NCI-H446 (cell line): ENCODE measurements at places on chromosomes 2 and 18.

GRCh38 chr18:56202678-56203077, 435.7 kb downstream of the TXNL1 start:
- DNase-seq, result no peak

GRCh38 chr2:131413148-131413747, 49.3 kb upstream of the RAB6D start:
- peak; percentile 59 for DNase-seq

DNA sequence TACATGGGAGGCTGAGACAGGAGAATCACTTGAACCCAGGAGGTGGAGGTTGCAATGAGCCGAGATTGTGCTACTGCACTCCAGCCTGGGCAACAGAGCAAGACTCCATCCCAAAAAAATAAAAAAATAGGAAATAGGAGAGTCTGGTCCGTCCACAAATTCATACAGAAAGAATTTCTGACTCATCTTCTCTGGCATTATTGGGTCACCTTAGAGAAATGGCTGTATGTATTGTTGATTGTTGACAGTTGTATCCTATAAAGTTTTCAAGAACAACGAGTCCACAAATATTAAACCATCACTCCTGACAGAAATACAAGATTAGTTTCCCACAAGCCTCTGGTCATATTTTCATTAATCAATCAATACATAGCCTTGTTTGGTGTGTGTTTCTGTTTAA, 20.4 kb downstream of the RBM43 start:
- no peak for DNase-seq

DNA sequence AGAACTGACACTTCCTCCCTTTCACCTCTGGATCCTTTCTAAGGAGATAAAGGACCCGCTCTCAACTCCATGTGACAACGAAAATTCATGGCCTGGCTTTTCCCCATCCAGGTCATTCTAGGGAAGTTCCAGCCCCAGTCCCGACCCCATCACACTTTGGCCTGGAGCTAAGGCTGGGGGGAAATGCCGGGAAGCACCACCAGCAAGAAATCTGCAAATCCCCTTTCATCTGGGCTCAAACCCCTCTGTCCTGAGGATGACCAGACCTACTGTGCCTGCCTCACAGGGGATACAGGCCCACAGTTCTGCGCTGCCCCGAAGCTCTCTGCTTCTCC, 1.3 kb downstream of the SIX2 start:
- DNase-seq, result no peak

GRCh38 chr2:217160978-217161973, 301.4 kb upstream of the TNP1 start:
- no peak for DNase-seq

DNA sequence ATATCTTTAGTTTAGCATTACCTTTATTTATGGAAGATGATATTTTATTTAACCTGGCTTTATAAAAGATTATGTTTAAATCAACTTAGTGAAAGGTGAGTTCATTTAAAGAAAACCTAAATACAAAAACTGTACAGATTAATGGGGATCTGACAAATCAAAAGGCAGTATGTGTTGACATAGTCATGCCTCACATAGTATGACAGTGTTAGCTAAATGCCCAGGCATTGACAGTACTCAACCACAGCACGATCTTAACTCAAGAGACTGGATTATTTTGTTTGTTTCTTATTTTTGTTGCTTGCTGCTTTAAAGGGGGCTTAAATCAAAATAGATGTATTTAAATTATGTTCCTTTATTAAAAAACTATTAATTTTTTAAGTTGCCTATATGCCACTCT, 7.8 kb downstream of the DOK6 start:
- DNase-seq, result no peak

DNA sequence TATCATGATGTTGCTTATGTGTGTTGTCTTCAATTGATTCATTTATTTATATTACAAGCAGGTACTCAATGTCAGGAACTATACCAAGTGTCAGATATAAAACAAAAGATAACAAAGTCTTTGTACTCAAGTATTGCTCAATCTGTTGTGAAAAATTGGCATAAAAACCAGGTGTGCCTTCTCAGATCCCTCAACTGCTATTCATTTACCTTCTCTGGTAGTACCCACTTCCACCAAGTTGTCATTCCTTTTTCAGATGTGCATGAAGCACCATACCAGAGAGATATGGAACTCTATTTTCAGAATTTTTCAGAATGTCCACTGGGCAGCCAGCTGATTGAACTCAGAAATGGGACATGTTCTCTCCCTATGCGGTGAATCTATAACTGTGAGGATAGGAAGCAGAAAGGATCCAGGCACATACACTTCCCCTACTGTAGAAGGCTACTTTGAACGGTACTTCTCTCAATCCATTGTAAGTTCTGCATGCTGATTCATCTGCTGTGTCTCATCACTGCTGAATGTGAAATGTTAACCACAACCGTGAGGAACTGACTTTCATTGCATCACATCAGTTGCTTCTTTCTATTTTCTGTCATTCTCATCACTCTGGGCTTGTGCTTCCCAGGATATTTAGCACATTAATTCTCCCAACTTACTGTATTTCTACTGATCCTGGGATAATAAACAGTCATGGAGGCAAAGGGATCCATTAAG, 1621.3 kb downstream of the SUCLG1 start:
- DNase-seq, result no peak

DNA sequence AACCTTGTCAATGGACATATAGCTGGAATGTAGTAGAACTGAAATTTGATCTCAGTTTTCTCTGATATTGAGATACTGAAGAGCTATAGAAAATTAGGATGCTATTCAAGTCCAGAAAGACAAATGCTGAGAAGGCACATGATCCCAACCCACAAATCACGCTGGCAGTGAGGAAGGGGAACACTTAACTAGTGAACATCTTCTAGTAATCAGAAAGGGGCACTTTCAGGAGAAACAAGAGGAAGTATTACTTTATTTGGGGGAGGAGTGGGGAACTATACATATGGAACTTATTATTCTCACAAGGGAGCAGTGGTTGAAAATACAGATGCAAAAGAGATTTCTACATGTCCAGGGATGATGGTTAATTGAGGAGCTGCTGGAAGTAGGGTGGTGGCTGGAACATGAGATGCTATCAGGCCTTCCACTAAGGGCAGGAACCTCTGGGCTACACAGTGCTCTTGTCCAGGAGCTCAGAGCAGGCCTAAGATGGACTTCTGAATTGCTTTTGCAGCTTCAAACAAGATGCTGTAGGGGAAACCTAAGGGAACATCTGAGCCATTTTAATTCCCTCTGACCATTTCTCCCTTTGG, 79.3 kb downstream of the TGFA start:
- no peak for DNase-seq

- no peak for DNase-seq
These were observed 99.8 kb upstream of the FSIP2 start for GRCh38 chr2:185638771-185639170.

DNA sequence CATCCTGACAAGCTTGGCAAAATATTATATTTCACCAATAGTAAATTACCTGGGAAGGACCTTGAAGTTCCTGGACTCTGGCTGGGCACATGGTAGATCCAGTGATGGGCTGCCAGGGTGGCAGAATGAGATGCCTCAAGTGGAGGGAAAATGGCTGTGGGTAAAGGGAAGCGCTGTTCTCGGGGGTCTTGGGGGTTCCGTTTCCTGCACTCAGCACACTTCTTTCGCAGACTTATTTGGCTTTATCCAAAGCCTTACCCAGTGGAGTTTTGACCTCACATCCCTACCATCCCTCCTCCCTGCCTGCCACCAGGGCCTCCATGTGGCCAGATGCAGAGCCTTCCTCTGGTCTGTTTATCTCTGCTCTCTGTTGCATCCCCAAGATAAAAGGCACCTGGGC, 654.9 kb upstream of the HS6ST1 start:
- DNase-seq, result no peak

DNA sequence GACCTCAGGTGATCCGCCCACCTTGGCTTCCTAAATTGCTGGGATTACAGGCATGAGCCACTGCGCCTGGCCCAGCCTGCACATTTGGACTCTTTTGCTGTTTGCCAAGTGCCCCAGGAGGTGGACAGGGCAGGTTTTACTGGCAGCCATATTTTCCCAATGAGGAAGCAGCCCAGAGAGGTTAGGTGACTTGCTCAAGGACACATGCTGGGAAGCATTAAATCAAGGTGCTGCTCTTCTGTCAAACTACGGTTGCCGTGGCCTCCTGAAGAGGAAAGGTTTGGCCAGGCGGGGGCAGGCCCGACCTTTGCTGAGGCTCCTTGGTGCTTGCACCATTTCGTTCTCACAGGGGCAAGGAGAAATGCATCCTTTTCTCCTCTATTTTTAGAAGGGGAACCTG, 44.0 kb downstream of the DNMT3A start:
- no peak for DNase-seq

DNA sequence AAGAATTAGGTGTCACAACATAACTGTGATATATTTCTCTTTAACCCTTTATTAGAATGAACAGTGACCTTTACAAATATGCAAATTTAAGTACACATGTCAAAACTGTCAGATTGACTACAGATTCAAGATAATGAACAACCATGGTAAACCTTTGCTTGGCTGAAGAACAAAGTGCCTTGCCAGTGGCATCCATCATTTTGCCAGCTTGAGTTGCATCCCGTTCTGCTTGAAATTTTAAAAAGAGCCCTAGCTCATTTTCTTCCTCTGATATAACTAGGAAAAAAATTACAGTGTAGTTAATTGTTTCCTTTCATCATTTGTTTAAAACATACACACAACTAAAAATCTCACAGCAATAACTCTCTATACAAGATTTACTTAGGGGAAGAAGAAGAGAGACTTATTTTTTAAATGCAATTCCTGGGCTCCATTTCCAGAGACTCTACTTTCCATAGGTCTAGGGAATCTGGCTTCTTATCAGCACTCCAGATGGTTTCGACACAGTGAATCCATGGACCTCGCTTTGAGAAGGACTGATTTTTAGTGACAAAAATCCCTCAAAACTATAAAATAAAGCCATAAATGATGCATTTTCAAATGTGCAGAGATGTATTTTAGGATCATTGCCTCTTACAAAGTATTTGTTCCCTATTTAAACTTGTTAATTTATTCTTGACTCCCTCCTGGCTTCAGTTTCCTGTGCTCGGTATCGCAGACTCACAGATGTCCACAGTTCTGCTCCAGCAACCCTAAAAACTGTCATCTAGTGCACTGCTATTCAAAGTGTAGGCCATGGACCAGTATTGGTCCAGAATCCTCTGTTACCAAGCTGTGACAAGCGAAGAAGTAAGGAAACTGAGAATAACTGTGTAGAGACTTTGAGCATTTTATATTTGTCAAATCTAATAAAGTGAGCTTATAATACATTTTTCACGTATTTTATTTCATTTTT, 50.1 kb downstream of the ICA1L start:
- DNase-seq, result peak; percentile 3

- no peak for DNase-seq
These were observed 1.6 kb downstream of the ABCA12 start for GRCh38 chr2:215136669-215137328.

DNA sequence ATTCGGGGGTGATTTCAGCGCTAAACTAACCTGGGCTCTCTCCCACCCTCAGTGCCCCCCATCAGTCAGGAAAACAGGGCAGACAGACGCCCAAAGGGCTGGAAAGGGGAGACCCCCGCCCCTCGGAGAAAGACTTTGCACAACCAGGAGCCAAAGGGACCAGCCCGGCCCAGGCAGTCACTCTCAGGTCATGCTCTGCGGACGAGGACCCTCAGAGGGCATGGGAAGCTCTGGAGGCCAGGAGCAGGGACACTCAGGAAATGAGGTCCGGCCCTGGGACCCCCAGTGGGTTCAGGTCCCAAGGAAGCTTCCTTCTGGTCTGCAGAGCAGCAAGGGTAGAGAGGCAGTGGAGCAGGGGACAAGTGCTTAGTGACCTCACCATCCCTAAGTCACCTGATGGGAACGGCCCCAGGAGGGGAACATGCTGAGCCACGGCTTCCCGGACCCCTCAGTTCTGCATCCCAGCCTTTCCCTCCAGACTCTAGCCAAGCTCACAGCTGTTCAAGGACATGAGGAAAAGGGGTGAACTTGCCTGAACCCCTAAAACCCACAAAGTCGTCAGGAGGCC, 88.0 kb upstream of the GPC1 start:
- DNase-seq, result no peak

DNA sequence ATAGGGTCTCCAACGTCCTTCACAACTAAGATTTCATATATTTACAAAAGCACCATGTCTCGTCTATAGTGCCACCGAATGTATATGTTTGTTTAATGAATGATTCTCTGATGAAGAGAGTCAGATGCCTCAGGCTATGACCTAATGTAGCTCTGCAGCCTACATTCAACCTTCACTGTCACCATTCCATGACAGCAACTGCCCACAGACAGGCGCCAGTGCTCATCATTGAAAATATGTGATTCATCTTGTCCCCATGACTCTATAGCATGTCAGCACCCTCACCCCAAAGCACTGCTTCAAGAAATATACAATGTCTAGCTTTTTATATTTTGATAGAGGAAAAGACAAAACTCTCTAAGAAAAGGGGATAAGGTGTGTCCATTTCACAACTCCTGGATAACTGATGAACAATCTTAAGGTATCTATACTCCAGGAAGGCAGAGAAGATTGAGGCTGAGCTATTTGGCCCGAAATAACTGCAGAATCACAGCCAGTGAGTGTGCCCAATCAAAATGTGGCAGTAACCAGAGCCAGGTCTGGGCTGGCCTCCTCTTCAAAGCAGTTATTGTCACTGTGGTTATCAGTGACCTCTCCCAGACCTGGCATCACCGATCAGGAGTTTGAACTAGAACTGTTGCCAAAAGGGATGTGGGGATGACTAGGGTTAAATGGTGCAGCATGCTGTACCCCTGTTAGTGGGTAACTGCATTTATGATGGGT, 246.6 kb downstream of the SETBP1 start:
- DNase-seq, result no peak

- no peak for DNase-seq
These were observed 23.7 kb downstream of the TIMM21 start for GRCh38 chr18:74171910-74172606.
